ENCODE measurements at places on chromosomes 11 and 22.
A peak's percentile ranks its signal among the peaks of the same experiment; 100 is the strongest.

- no peak for DNase-seq
Observed at GRCh38 chr11:73670808-73671207, 24.4 kb downstream of the PLEKHB1 start.

GRCh38 chr11:17401841-17402240 lies 13.4 kb upstream of the KCNJ11 start:
- DNase-seq: no peak

DNA sequence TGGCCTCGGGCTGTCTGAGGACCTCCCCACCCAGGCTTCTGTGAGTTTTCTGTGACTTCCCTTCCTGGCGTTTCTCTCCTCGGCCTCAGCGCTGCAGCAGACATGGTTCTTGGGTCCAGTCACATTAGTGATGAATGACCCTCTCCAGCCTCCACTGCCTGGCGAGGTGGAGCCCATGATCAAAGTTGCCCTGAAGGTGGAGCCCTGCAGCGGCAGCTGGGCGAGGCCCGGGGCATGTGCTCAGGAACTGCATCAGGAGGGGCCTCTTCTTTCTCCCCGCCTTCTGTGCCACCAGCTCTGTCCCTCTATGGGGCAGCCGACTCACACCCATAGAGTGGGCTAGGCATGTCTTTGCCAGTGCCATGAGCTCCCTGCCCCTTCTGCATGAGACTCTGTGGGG lies 1079.7 kb downstream of the TBC1D22A start:
- no peak for DNase-seq

DNA sequence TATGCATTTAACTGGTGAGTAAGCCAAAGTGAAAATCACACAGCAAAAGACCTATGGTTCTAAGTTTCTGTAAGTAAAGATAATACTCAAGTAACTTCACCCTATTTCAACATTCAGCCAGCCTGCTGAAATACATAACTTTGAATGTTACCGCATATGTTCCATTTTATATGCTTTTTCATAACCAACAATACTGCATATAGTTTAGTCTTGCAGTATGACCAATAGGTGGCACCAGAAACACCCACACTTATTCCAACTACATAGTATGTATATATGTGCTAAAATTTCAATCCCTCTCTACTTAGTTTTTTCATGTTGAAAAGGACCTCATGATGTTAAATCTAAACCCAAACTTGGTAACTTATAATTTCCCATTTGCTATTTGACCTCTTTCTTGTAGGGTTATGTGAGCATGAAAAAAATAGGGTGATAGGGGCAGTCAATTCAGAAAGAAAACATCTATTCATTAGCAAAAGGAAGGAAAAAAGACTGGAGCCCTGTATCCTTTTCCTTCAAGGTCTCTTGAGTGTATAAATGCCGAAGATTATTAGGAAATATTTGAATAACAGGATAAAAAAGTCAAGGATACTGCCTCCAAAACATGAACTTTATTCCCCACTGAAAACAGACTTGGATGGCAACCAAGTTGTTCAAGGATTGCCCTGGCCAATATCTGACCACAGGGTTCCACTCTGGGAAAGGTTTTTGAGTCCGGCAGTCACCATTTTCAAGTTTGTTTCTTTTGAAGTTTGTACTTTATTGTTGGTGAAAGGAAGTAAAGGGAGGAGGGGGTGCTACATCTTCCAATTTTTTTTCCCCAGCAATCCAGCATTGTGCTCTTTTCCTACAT lies 23.8 kb upstream of the FZD4 start:
- DNase-seq: peak; percentile 45

GRCh38 chr11:63839508-63840355 lies 822 bp downstream of the MARK2 start:
- peak; percentile 34 for DNase-seq

GRCh38 chr11:129333873-129334272 lies 41.8 kb upstream of the BARX2 start:
- no peak for DNase-seq

GRCh38 chr22:48803171-48803947 lies 1024.3 kb downstream of the BRD1 start:
- no peak for DNase-seq

GRCh38 chr11:68090706-68091105 lies 30.5 kb downstream of the CHKA start:
- no peak for DNase-seq

DNA sequence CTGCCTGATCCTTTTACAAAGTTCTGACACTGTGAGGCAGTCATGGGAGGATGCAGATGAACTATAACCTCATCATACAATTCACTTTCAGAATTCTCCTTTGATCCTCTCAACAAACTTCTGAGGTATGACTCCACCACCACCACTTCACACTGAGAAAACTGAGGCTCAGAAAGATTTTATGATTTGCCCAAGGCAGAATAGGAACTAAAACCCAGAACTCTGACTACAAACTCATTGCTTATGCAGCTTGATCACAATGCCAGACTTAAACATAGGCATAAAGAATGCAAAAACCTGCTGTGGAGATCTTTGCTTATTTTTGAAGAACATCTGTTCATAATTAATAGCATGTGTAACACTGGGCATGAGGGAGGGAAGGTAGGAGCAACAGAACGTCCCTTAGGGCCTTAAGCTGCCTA lies 20.4 kb downstream of the FAM168A start:
- no peak for DNase-seq

GRCh38 chr22:20904008-20904979 lies 12.9 kb upstream of the CRKL start:
- DNase-seq: no peak

DNA sequence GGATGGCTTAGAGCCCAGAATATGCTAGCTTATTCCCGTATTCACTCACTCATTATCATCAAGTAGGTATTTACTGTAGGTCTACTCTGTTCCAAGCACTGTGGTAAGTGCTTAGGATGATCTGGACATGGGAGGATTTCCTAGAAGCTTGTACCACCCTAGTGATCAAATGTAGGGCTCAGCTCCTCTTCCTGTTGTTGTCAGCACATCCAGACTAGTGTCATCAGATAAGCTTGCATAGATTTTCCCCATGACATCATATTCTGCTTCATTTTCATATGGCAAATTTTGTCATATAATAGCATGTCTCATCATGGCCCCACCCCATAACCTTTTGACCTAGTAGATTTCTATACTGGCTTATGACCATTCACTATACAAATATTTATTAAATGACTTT lies 19.3 kb upstream of the NUCB2 start:
- DNase-seq: no peak

DNA sequence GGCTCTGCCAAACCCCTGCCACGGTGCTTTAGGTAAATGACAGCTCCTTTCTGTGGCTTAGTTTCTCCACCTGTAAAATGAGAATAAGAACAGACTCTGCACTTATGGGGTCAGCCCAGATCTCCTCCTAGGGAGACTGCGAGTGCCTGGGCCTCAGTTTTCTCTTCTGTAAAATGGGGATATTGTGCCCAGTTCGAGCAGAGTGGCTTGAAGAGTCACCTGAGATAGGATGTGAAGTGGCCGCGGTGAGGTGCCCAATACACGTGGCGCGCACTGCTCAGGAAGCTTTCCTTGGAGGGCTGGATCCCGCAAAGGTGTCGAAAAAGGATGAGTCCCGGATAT lies 473 bp upstream of the EMID1 start:
- DNase-seq: no peak

DNA sequence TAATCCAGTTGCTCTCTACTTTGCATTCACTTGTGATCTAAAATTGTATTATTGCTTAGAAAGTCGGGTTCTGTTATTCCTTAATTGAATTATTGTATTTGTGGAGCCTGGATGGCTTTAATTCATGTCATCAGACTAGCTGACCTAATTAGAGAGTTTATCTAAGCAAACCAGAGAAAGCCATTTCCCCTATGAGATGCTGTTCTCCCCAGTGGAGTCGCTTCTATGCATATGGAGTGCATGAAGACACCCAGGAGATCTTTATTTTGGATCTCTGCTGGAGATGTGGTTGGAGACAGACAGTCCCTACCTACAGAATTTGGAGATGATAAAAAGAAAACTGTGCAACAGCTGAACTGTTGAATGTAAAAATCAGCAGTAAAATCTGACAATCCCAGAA lies 45.2 kb upstream of the MYO18B start:
- no peak for DNase-seq

DNA sequence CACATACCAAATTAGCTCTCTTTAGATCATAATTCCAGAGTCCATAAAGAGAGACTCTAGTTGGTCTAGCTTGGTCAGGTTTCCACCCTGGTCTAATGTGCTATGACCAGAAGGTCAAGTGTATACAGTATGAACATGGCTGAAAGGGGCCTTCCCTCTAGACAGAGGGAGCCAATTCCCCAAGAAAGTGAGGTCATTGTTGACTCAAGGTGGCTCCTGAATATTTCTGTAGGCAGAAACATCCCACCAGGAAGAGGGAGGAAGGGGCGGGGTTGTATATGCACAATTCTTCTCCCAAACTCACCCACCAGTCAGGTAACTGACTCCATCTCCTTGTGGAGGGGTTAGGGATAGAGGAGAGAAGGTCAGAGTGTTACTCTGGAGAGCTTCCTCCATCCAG lies 281.8 kb upstream of the PLET1 start:
- DNase-seq: no peak

GRCh38 chr11:129331217-129331616 lies 44.4 kb upstream of the BARX2 start:
- no peak for DNase-seq

- DNase-seq: no peak
Observed at GRCh38 chr11:7534042-7534378, 20.2 kb downstream of the PPFIBP2 start.

DNA sequence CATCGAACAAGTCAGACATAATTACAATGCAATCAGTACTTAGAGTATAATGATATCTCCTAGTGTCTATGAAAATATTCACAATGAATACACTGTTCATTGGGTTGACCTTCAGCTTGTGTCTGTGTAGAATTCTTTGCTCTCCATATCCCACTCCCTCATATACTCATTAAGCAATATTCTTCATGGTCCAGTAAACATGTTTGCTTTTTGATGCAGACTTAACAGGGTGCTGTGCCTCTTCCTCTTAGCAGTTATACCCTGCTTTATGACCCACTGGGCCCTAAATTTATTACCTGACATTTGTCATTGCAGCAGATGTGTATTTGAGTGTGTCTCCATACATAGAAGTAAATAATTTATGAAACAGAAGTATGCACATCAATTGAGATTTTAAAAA lies 352.5 kb upstream of the CCDC179 start:
- no peak for DNase-seq

DNA sequence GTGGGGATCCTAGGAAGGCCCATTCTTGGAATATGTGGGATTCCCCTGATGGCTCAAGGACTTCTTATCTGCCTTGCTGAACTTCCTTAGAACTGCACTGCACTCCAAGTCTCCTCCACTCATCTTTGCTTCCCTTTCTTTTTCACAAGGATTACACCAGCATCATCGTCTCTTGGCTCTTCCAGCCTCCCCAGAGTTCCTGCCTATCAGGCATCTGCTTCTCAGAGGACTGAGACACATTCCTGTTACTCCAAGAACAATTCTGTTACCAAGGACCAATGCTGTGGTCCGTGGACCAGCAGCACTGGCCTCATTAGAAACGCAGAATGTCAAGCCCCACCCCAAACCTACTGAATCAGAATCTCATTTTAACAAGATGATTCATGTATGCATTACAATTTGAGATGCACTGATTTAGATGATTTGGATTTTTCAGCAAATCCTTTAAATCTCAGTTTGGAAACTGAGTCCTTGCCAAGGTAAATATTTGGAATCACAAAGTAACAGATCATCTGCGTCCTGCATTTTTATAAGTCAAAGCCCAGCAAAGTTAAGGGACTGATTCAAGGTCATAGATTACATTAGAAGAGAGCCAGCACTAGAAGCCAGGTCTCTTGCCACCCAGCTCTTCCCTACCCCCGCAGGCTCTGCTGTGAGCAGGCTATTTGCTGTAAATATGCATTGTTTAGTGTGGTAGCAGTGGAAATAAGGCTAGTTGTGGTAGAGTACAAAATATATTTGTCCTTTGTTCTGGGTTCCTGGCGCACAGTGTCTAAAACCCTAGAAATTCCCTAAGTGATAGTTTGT lies 110.9 kb downstream of the SWAP70 start:
- no peak for DNase-seq

DNA sequence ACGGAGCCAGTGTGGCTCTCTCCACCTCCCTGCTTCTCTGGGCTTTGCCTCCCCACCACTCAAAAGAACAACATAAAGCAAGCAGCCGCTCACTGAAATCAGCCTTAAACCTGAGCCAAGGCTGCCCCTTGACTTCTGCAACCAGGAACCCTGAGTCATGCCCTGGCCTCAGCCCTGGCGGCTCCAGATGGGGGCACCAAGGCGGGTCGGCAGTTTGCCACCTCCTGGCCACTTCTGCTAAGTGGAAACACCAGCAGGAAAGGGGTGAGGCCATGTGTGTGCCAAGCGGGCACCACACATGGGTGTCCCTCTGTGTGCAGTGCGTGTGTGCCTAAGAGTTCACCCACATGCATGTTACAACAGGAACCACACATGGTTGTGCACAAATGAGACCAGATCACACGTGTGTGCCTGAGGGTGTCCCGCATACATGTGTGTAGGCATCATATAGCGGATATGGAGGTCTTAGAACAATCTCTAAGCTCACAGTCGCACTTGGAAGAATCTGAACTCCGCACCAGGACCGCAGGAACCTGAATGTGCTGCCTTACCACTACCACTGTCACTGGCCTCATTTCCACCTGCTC lies 221.2 kb downstream of the MN1 start:
- no peak for DNase-seq

DNA sequence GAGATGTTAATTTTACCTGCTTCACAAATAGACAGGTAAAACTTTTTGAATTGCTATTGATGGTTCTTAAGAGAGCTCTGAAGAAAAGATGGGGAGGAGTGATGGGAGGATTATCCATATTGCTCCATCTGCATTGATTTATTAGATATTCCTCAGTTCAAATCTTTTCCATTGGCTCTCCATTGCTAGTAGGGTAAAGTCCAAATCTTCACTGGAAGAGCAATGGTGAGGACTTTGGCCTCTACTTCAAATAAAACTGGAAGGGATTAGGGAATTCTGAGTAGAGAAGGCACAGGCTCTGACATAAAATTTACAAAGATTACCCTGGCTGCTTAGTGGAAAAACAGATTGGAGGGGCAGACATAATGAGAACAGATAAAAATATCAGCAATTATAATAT lies 1024.1 kb downstream of the LRRC4C start:
- no peak for DNase-seq

GRCh38 chr11:61675826-61676225 lies 4.4 kb upstream of the DAGLA start:
- DNase-seq: no peak

- no peak for DNase-seq
Observed at GRCh38 chr22:45518580-45518991, 15.9 kb downstream of the FBLN1 start.

Measured in heart right ventricle (tissue), 16 donors.